ENCODE measurements at places on chromosomes 11 and 22.

- peak; percentile 52 for DNase-seq
Measured at GRCh38 chr11:36746886-36747710, 149.1 kb upstream of the RAG2 start.

DNA sequence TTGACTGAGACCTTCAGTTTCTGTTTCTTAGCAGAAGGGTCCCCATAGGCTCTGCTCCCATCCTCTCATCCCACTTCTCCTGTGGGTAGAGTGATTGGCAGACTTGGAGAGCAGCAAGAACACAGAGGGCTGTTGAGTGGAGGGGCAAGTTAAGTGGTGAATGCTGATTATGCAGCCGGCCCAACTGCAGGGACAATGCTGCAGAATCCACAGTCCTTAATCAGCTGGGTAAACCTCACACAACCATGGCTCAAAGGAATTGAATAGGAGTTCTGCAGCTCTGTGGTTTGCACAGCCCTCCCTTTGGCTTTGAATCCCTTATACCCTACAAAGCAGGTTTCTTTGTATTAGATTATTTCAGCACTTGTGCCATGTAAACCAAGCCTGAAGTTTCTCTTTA, 161.1 kb downstream of the NAV2 start:
- no peak for DNase-seq

- DNase-seq = no peak
Measured at GRCh38 chr22:29375398-29376076, 12.8 kb downstream of the AP1B1 start.

- DNase-seq = no peak
Measured at GRCh38 chr11:77784572-77784971, 36.0 kb downstream of the RSF1 start.

DNA sequence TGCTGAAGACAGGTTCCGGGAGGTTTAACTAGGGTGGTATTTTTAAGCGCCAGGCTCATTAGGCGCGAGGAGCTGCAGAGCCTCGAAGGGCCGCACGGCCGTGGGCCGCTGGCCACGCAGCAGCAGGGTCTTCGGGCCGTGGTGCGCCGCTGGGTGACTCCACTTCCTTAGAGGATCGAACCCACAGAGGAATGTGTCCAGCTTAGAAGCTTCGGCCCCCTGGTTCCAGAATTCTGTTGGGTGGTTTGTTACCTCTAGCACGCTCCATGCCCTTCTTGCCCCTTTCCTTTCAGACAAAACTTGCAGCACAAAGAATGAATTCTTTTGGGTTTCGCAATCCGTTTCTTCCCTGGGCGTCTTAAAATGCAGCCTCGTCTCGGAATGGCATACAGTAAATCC, 773 bp upstream of the PATL1 start:
- no peak for DNase-seq

DNA sequence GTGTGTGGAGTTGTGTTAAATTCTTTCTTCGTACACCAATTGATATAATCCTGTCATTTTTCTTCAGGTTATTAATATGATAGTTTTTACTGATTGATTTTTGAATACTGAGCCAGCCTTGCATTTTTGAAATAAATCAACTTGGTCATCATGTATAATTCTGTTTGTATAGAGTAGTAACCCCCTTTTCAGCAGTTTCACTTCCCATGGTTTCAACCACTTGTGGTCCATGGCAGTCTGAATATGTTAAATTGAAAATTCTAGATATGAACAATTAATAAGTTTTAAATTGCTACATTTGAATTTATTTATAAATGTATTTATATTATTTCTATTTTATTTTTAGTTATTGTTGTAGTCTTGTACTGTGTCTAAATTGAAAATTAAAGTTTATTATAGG, 32.6 kb downstream of the MS4A6A start:
- DNase-seq = no peak

- no peak for DNase-seq
Measured at GRCh38 chr22:26170795-26171580, 1.7 kb downstream of the SEZ6L start.

DNA sequence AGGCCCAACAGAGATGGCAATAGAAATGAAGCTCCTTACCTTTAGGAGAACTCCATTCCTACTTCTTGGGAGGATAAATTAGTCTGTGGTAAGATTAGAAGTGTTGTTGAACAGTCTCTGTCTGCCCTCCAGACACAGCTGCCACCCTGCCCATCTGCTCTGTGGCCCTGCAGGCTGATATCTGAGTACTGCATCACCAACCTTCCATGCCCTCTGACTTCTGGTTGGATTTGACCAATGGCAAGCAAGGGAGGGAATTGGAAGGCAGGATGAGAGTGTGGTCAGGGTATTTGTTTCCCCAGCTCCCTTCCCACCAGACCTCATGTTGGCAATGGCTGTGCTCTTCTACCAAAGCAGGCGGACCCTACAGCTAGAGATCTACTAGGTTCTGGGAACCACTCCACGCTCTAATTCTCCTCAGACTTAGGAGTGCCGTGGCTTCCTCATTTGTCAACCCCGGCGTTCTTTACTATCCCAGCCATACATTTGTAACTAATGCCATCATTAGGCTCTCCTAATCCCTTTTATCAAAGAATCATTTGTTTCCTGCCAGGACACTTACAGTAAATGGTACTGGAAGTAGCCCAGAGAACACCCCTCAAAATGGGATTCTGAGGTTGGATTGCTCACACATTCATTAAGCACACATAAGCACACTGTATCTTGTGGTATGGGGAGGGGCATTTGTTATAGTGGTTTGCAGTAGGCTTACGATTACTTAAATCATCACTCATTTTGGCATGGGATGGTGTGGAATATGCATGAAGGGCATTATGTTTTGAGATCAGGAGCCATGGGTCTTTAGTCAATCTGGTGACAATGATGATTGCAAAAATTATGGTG, 35.4 kb upstream of the CD44 start:
- no peak for DNase-seq

DNA sequence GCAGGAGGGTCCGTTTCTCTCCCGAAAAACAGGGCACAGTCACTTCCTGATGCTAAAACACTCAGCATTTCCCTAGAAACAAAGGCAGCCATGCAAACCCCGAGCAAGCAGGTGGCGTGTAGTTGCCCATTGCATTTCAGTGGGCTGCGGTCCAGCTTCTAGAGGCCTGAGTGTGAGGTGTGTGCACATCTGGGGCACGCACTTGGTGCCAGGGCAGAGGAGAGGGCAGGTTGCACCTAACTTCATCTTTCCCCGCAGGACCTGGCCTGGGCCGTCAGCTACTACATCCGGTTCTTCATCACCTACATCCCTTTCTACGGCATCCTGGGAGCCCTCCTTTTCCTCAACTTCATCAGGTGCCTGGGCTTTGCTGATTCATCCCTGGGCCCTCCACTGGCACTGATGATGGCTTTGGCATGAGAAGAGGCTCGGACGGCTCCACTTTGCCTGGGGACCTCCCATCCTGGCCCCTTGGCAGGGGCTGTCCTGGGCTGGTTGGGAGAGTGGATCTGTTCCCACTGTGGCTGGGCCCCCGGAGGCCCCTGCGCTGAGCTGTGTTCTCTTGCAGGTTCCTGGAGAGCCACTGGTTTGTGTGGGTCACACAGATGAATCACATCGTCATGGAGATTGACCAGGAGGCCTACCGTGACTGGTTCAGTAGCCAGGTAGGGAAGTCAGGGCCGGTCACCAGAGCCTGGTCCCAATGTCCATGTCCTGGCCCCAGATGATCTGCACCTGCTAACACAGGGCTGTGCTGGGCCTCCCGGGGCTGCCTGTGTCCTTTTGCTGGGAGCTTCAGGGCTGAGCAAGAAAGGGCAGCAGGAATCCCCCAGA, 28.4 kb downstream of the FADS3 start:
- no peak for DNase-seq

DNA sequence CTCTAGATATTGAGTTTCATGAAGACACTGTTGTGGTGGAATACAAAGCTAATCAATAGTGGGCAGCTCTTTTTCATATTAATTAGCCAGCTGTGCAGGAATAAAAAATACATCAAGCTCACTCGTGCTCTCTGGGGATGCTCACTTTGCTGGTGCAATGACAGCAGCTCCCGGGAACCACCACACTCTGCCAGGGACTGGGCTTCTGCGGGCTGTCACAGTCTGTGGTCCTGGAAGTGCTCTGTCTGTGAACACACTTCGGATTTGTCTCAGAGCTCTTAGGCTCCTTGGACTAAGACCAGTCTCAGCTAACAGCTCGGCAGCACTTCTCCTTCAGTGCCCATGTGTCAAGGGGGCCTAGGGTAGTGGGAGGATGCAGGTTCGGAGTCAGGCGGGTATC, 393.5 kb downstream of the TENM4 start:
- no peak for DNase-seq

DNA sequence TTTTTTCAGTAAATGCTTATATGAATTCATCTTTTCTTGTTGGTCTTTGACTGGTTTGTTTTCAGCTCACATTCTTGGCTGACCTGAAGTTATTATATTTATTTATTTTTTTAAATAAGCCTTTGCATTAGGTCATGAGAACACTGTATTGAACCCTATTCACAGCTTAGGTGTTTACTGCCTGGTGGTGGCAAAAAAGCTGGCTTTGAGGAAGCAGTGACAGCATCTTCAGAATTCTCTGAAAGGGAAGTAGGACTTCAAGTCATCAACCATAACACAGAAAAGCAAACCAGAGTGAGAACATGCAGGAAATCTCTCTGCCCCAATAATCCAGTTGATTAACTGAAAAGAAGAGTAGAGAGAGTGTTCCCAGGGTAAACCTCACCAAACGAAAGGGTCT, 30.3 kb upstream of the MMP13 start:
- no peak for DNase-seq

DNA sequence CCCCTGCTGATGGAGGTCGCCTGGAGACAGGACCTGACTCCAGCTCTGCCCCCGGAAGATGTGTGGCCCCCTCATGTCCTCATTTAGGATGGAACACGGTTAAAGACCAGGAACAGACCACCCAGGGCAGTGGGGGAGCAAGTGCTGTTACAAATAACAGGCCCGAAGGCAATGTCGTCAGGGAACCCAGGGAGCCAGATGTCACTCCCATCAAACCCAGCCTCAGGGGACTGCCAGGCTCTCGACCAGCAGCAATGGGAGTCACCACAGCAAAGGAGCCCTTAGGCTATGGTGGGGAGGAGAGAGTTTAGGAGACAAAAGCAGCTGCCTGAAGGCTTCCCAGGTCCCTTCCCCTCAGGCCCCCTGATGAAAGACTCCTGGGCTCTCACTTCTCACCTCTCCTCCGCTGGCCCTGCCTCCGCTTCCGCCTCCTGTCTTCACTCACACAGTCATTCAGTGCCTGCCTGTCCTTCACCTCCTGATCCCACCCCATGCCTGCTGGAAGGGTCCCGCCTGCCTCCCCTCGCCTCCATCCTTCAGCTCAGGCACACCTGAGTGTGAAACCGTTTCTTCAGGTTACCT, 4.4 kb downstream of the RPS19BP1 start:
- no peak for DNase-seq

DNA sequence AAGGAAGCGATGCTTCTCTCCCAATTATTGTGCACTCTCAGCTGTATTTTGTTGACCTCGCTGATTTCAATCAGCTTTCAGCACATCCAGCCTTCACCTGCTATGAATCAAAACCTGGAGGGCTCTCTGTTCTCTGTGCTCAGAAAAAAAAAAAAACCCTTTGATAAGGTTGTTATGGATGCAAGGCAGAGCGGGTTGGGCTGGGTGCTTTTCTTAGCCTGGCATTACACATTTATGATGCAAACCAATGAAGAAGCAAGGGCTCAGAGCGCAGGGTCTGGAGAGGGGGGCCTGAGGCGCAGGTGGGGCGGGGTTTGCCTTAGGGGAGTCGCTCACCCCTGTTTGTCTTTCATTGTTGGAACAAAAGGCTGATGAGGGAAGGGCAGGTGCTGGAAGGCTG, 86.0 kb upstream of the CADM1 start:
- no peak for DNase-seq

- no peak for DNase-seq
Measured at GRCh38 chr11:44275961-44276550, 33.9 kb downstream of the ALX4 start.

DNA sequence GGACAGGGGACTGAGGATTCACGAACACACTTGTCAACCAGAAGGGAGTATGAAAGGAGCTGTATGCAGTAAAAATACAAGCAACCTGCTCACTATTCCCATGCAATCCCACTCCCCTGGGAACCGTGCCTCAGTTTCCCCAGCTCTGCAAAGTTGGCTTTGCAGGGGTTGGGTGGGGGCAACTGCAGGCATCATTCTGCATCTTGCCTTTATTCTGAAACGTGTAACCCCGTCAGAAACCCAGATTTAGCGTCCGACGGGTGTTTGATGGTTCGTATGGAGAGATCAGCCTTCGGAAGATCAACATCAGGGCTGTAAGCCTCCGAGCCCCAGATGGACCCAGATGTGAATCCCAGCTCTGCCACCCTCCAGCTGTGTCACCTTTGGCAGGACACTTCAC, 3.6 kb downstream of the CYTH4 start:
- no peak for DNase-seq

DNA sequence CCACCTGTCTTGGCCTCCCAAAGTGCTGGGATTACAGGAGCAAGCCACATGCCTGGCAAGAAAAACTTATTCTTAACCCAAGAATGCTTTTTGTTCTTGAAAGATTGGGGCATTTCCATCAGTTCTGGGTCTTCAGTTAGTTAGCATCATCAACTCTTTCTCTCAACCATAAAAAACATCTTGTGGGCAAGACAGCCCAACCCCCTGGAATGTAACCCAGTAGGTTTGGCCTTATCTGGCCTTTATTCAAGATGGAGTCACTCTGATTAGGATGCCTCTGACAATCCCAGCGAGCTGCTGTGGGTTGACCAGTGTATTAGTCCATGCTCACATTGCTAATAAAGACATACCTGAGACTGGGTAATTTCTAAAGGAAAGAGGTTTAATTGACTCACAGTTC, 9.2 kb upstream of the TPCN2 start:
- DNase-seq = no peak

DNA sequence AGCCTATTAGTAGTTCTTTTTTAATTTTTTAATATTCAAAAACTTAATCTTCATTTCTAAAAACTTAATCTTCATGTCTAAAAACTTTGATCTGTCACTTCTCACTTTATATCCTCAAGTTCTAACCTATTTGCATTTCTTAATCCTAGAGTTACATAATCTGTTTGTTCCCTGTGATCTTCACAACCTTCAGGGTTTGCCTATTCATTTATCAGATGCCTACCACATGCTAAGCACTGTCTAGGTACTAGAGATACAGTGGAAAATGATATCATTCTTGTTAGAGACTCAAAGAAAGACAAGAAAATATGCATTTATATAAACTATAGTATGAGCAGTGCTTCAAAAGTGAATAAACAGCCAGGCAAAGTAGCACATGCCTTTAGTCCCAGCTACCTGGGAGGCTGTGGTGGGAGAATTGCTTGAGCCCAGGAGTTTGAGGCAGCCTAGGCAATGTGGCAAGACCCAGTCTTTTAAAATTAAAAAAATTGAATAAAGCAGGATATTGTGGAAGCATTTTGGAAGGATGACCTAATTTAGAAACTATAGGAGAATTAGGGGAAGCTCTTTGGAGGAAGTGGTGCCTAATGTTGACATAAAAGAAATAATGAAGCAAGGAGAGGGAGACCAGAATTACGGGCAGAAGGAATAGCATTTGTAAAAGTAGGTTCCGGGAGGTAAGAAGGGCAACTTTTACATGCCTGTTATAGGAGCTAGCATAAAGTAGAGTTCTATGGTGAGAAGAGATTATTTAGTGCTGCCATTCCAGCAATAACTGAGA, 54.4 kb upstream of the GRK2 start:
- DNase-seq = no peak

GRCh38 chr11:1852877-1853276, at the start of gene LSP1:
TSS of gene LSP1 (plus strand) at chr11:1853084. CDS start at chr11:1853145, 61 bp downstream.
- peak; percentile 92 for DNase-seq
